Retina (tissue), 1 donor: ENCODE measurements at places on chromosomes 6 and 20.

DNA sequence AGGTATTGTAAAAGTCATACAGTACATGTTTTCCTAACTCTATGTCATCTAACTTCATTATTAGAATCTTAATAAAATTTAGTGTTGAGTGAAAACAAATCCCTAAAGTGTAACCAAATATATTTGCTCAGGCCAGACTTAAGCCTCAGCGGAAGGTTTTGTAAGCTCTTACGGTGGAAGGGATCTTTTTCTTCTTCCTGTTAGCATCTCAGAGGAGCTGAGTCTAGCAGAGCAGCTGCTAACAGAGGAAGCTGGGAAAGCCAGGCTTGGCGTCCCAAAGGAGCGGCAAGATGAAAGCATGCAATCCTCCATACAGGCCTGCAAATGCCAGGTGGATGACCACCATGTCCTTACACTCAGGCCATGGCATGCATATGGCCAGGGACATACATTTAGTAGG lies 72.4 kb downstream of the ADTRP start:
- DNase-seq = no peak

DNA sequence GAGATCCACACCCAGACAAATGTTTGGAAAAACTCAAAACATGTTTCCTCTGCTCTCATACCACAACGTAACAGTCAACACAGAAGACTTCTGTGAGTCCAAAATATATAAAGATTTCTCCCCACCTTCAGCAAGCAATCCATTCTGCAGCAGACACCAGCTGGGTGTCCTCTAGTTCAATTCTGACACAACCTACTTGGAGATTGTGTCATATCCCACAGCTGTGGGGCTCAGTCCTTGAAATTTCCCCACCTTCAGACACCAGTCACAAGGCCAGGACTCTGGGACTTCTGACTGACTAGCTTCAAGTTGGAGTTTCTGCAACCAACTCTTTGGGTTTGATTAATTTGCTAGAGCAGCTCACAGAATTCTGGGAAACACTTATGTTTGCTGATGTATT lies 244.8 kb upstream of the CDYL start:
- DNase-seq = no peak

GRCh38 chr20:38256966-38257365 lies 3.6 kb downstream of the KIAA1755 start:
- no peak for DNase-seq

- DNase-seq = no peak
Observed at GRCh38 chr6:23457321-23457720, 668.7 kb upstream of the NRSN1 start.

DNA sequence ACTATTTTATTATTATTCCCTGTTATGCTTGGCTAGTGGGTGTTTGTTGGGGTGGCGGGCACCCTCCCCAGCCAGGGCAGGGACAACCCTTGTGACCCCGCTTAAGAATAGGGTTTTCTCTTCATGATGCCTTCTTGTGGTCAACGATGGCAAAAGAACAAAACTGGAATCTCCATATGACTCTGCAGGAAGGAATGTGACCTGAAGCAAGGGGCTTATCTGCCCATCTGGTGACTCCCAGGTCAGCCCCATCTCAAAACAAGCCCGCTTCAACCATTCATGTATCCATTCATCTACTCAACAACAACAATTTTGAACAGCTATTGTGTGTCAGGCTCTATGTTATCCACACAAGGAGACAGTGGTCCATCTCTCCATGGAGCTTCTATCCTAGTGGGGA lies 30.9 kb upstream of the TGM6 start:
- DNase-seq = no peak

GRCh38 chr20:52054123-52054522 lies 137.5 kb downstream of the ZFP64 start:
- DNase-seq = no peak

DNA sequence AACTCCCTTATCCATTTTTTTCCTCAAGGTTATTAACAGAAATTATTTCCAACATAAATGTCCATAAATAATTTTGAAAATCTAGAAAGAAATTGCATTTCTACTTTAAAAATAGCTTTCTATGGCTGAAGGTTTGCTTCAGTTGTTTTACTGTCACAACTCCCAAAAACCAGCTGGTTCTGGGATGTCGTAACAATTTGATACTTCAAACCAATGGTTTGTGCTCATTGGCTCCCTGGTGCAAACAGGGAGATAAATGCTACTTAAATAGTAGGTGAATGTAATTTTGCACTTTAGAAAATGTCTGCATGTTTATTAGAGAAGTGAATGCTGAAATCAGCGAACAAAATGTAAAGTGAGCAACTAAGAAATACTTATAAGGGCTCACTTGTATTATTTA lies 31.1 kb downstream of the LAMA2 start:
- no peak for DNase-seq

GRCh38 chr6:33344701-33345697 lies 27.5 kb upstream of the ZBTB22 start:
- DNase-seq = peak; percentile 82

- DNase-seq = peak; percentile 74
Observed at GRCh38 chr6:5214570-5215052, 46.1 kb downstream of the LYRM4 start.

- no peak for DNase-seq
Observed at GRCh38 chr20:31864521-31865400, 5.6 kb downstream of the DUSP15 start.

GRCh38 chr6:65229825-65230224 lies 477.2 kb downstream of the EYS start:
- no peak for DNase-seq

DNA sequence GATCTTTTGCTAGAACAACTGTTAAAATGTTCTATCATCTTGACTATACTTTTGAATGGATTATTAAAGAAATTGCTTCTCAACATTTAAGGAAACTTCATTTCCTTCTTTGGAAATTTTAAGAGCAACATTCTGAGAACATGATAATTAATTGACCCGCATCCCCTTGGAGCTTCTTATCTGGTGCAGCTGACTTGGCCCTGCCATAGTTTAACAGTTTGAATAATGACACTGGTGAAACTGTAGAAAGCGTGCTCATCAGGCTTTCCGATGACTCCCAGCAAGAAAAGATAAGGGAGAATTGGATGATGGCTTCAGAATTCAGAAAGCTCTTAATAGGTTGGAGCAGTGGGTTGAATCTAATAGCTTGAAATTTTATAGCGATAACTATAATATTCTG lies 38.1 kb downstream of the SNX9 start:
- DNase-seq = no peak
